Right lobe of liver (tissue), 6 donors: ENCODE measurements at places on chromosomes 2 and 18. TPM values are rescaled to one million over a fixed set of nuclear protein-coding genes. Genes with fewer than 3 reads are reported as not detected.

DNA sequence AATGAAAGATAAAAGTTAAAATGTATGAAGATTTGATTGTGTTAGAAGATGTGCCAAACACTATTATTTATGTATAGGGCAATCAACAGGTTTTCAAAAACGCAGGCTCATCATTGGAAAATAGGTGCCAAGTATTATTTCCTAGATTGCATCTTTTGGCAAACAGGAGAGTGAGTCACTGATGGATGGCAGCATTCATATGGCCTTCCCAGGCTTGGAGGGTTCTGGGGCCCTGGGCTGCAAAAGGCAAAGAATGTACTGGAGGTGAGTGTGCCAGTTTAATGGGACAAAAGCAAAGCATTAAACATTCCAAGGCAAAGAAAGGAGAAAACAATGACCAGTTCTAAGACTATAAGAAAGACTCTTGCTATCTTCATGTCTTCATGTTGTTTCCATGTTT is 379.4 kb downstream of the RIT2 start:
- no peaks in the 10 kb centered on the region for H3K36me3 ChIP-seq
- no peak overlapping the region for H3K27ac ChIP-seq
- no peak for DNase-seq

The TOGARAM2 gene
- 0.37 TPM for total RNA-seq

DNA sequence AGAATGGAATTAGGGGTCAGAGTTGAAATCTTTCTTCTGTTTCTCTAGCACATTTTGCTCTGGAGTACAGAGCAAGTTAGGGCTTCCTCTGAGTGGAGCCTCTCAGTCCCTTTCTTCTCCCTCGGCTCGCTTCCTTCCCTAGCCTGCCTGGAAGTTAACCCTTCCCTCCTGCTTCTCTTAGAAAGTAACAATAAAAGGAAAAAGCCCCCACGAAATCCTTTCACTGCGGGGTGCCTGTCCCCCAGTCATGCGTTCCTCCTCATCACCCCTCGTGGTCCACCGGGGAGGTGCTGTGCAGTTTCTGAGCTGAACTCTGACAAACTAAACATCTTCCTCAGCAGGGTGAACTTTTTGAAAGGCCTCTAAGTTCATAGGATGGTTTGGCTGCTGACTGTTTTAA is 2.0 kb downstream of the IGFBP2 start:
- DNase-seq: no peak
- H3K4me3 ChIP-seq: peak overlapping the region; percentile 76
- H3K27ac ChIP-seq: peak overlapping the region; percentile 73
- no peaks in the 10 kb centered on the region for H3K4me1 ChIP-seq

- no peaks in the 10 kb centered on the region for H3K4me1 ChIP-seq
- no peak for DNase-seq
- no peaks in the 10 kb centered on the region for H3K27me3 ChIP-seq
- H3K4me3 ChIP-seq: no peak overlapping the region
- no peak overlapping the region for H3K27ac ChIP-seq
These were observed 158.4 kb downstream of the BCL2 start for GRCh38 chr18:63161032-63161760.

- H3K4me1 ChIP-seq: no peaks in the 10 kb centered on the region
- H3K36me3 ChIP-seq: no peaks in the 10 kb centered on the region
- no peak overlapping the region for H3K27ac ChIP-seq
These were observed 1.6 kb downstream of the TNP1 start for GRCh38 chr2:216858312-216858711.

DNA sequence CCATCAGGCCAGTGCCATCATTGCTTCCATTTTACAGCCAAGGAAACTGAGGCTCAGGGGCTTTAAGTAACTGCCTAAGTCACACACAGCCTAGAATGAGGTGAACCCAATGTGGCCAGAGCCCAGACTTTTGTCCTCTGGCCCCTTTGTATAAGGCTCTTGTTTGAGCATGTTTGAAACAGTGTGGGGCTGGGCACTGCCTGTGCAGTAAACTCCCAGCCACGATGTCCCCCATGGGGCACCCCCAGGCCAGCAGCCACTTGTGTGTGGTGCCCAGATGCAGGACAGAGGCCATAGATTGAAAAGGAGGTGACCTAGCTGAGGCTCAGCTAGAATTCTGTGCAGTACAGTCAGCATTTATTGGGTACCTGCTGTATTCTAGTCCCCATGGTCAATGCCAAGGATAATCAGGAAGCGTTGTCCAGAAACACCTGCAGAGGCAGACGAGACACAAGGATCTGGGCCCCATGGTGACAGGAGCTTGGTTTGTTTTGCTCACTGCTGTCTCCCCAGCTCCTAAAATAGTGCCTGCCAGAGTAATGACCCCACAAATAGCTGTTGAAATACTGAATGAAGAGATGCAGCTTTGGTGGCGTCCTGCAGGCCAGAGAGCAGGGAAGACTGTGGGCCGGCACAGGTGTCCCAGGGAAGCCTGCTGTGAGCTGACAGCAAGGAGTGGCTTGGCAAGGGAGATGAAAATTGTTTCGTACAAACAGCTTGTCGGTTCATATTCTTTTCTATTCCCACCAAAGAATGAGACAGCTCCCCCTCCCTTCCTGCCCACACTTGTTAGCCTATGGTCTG is 160.7 kb downstream of the LDLRAD4 start:
- H3K27ac ChIP-seq: no peak overlapping the region
- no peaks in the 10 kb centered on the region for H3K36me3 ChIP-seq
- H3K27me3 ChIP-seq: no peaks in the 10 kb centered on the region

- H3K4me1 ChIP-seq: no peaks in the 10 kb centered on the region
- no peak overlapping the region for H3K4me3 ChIP-seq
- no peaks in the 10 kb centered on the region for H3K27me3 ChIP-seq
- H3K36me3 ChIP-seq: peaks cover 4% of the 10 kb centered on the region
These were observed 9.1 kb upstream of the AP1S3 start for GRCh38 chr2:223846515-223846914.

The TMEM185B gene
- total RNA-seq: 14.0 TPM

GRCh38 chr2:40315683-40316082 is 136.2 kb downstream of the SLC8A1 start:
- no peaks in the 10 kb centered on the region for H3K27me3 ChIP-seq
- no peaks in the 10 kb centered on the region for H3K36me3 ChIP-seq
- no peak overlapping the region for H3K27ac ChIP-seq
- DNase-seq: no peak
- H3K4me1 ChIP-seq: no peaks in the 10 kb centered on the region

The DPP10 gene
- not detected for total RNA-seq

DNA sequence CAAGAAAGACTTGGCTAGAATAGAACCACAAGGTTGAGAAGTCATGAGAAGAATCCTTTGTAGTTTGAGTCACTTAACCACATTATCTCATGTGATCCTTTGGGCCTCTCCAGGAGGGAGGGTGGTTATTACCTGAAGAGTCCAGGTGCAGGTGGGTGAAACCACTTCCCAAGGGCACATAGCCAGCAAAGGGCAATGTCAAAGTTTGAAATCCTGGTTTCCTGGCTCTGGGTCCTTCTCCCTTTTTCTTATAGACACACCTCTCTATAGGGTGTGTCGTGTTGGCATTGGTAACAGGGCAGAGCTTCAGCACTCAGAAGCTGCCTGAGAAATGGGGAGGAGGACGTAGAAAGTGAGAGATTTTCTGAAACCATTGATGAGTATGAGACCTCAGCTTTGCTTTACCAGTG is 137.9 kb downstream of the MGAT5 start:
- no peaks in the 10 kb centered on the region for H3K36me3 ChIP-seq
- H3K4me1 ChIP-seq: no peaks in the 10 kb centered on the region
- H3K27ac ChIP-seq: no peak overlapping the region
- no peak for DNase-seq

- no peak overlapping the region for H3K4me3 ChIP-seq
- no peak overlapping the region for H3K27ac ChIP-seq
- H3K27me3 ChIP-seq: no peaks in the 10 kb centered on the region
- H3K4me1 ChIP-seq: no peaks in the 10 kb centered on the region
- DNase-seq: no peak
These were observed 96.6 kb upstream of the STK17B start for GRCh38 chr2:196268025-196268424.

The VIL1 gene
- 31.1 TPM for total RNA-seq

DNA sequence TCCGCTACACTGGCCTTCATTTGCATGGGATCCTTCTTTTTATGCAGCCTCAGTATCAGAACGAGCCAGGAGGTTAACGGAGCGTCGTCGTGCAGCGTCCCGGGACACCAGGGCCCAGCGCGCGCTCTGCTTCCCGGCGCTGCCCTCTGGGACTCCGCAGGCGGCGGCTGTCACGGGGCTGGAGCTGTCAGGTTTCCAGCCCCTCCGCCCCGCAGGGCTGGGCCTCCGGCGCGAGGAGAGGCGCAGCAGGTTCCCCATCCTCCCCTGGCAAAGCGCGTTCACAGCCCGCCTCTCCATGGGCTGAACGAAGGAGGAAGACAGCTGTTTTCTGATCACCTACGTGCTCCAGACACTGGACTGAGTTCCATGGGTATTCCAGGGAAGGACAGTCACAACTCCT is 12.5 kb upstream of the PAX8 start:
- DNase-seq: no peak
- H3K4me3 ChIP-seq: no peak overlapping the region

DNA sequence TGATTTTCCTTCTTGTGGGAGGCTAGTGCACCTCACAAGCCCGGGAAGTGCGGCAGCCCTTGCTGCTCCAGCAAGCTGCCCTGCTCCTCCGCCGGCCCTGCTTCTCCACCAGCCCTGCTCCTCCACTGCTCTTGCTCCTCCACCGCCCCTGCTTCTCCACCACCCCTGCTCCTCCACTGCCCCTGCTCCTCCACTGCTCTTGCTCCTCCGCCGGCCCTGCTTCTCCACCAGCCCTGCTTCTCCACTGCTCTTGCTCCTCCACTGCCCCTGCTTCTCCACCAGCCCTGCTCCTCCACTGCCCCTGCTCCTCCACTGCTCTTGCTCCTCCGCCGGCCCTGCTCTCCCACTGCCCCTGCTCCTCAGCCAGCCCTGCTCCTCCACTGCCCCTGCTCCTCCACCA is 95.6 kb downstream of the NDUFA10 start:
- DNase-seq: peak; percentile 34
- H3K27me3 ChIP-seq: no peaks in the 10 kb centered on the region

- no peak overlapping the region for H3K27ac ChIP-seq
- no peaks in the 10 kb centered on the region for H3K36me3 ChIP-seq
- H3K4me1 ChIP-seq: no peaks in the 10 kb centered on the region
These were observed 14.1 kb upstream of the TMEFF2 start for GRCh38 chr2:192208848-192209247.

DNA sequence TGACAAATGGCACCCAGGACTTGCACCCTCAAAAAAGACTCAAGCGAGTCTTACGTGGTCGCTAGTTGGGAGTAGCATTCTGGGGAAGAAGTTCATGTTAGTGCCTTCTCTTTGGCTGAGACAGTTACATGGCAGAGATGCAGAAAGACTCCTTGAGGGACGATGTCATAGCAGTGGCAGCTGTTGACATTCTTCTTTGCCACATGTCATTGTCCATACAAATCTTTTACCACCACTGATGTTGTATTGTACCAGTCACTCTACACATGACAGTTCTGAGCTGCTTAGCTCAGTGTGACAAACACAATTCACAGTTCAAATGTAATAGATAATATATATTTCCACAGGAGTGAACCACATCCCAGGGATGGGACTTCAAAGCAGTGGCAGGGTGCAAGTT is 197.1 kb downstream of the TCF4 start:
- no peak overlapping the region for H3K27ac ChIP-seq
- H3K36me3 ChIP-seq: no peaks in the 10 kb centered on the region
- H3K27me3 ChIP-seq: no peaks in the 10 kb centered on the region
- H3K4me1 ChIP-seq: no peaks in the 10 kb centered on the region
- DNase-seq: no peak

DNA sequence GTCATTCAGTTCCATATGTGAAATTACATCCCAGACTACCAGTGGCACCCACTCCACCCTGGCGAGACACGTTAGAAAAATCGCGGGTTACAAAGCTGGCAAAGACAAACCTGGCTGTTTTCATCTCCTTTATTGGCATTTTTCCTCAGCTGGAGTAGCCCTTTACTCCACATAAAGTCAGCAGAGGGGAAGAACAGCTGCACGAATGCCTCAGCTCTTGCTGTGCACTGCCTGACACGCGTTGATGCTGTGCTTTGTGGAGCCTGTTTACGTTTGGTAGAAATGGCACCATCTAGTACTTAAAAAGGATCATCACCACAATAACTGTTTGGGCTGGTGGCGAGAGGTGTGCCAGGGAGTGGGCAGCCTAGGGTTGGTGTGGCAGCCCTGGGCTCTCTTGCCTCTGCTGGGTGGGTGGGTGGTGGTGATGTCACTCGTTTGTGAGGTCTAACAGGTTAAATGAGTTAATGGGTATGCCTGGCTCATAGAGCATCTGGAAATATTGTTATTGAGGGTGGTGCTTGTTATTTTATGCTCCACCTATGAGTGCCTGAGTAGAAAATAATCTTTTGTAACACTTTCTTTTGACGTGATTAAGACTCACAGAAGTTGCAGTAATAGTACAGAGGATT is 16.4 kb downstream of the FARP2 start:
- no peak for DNase-seq
- H3K27ac ChIP-seq: no peak overlapping the region
- no peak overlapping the region for H3K4me3 ChIP-seq
- no peaks in the 10 kb centered on the region for H3K27me3 ChIP-seq
- H3K4me1 ChIP-seq: peaks cover 20% of the 10 kb centered on the region

GRCh38 chr18:26091047-26091630 is 726 bp upstream of the SS18 start:
- DNase-seq: peak; percentile 91
- H3K4me3 ChIP-seq: peak overlapping the region; percentile 94
- H3K36me3 ChIP-seq: peaks cover 9% of the 10 kb centered on the region
- H3K27ac ChIP-seq: peak overlapping the region; percentile 93
- no peaks in the 10 kb centered on the region for H3K27me3 ChIP-seq

The SULT1C4 gene
- total RNA-seq: 1.4 TPM

GRCh38 chr2:235876099-235876679 is 292.0 kb downstream of the GBX2 start:
- no peaks in the 10 kb centered on the region for H3K36me3 ChIP-seq
- no peaks in the 10 kb centered on the region for H3K27me3 ChIP-seq
- no peak overlapping the region for H3K27ac ChIP-seq

The TGOLN2 gene
- 133 TPM for total RNA-seq

The SLC9A4 gene
- not detected for total RNA-seq

The FOXD4L1 gene
- not detected for total RNA-seq

- H3K4me1 ChIP-seq: no peaks in the 10 kb centered on the region
- H3K36me3 ChIP-seq: no peaks in the 10 kb centered on the region
- no peak for DNase-seq
These were observed 45.9 kb downstream of the FBLN7 start for GRCh38 chr2:112184121-112184520.

The CFAP65 gene
- not detected for total RNA-seq

The SPATA3 gene
- not detected for total RNA-seq

The LIPG gene
- 82.1 TPM for total RNA-seq

GRCh38 chr2:242056026-242056425 is 186.5 kb downstream of the RTP5 start:
- no peak overlapping the region for H3K27ac ChIP-seq
- no peaks in the 10 kb centered on the region for H3K27me3 ChIP-seq

The FNDC4 gene
- total RNA-seq: 75.6 TPM
